ENCODE measurements at places on chromosomes 3 and 15.

- DNase-seq: no peak
Observed at GRCh38 chr15:61938249-61938648, 122.0 kb downstream of the VPS13C start.

DNA sequence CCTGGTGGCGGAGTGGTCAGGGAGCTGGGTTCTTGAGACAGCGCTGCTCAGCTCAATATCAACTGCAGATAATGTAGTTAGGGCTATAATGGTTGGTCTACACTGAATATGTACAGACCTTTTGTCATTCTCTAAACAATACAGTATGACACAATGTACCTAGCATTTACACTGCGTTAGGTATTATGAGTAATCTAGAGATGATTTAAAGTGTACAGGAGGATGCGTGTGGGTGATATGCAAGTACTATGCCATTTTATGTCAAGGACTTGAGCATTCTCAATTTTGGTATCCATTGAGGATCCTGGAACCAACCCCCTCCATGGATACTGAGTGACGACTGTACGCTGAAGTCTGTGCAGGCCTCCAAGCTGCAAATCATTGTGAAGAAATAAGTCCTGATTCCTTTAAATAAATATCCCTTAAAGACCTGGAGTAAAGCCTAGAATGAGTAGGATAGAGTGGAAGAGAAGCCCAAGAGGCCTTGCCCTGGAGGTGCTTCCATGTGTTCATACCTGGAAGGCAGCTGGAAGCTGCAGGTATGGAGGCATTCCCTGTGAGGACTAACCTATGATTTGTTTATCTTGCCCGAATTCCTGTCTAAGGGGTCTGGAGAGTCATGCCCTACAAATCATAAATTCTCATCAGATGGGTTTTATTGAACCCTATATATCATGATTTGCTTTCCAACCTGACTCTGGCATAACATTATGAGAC is 15.7 kb upstream of the RTP1 start:
- DNase-seq: no peak

DNA sequence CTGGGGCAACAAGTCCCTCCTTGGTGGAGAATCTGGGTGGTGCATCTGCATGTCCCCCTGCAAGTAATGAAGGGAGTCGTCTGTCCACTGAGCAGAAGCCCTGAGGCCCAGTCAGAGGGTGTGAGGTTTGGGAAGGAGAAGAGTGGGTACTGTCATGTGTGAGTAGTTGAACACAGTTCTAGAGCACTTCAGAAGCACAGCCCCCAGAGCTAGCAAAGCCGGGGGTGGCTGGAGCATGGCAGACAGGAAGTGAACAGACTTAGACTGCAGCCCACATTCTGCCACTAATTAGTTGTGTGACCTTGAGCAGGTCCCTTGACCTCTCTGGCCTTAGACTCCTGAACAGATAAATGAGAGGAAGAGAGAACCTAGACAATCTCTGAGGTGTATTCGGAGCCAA is 207.6 kb downstream of the UACA start:
- no peak for DNase-seq

- no peak for DNase-seq
Observed at GRCh38 chr3:195270079-195270816, 711 bp downstream of the XXYLT1 start.

GRCh38 chr3:38453913-38454177 is 155 bp downstream of the ACVR2B start:
- DNase-seq: no peak

Measured in stimulated activated CD8-positive, alpha-beta memory T cell treated with anti-CD3 and anti-CD28 coated beads, Interleukin-4, amount 100 ng/mL, for 1 hour (primary cell).